NCI-H1436 (cell line): ENCODE measurements at places on chromosomes 16 and 17.

DNA sequence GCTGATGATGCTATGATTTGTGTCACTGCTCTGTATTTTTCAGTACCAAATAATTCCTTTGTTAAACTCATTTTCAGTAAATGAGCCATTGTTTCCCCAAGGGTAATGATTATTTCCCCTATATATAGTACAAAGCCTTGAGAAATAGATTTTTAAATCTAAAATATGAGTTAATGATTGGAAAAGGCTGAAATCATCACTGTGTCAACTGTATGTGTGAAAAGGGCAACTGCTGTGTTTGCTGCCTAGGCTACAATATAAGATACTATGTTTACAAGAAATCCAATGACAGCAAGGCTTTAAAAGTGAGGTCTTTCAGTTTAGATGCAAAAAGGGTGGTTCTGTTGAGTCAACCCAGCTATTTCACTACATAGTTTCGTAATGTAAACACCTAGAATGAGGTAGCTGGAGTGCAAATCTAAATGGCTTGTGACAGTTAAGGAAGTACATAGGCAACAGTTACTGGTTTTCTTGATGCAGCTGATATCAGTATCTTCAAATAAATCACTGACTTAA is 15.3 kb downstream of the NLK start:
- no peak for DNase-seq

DNA sequence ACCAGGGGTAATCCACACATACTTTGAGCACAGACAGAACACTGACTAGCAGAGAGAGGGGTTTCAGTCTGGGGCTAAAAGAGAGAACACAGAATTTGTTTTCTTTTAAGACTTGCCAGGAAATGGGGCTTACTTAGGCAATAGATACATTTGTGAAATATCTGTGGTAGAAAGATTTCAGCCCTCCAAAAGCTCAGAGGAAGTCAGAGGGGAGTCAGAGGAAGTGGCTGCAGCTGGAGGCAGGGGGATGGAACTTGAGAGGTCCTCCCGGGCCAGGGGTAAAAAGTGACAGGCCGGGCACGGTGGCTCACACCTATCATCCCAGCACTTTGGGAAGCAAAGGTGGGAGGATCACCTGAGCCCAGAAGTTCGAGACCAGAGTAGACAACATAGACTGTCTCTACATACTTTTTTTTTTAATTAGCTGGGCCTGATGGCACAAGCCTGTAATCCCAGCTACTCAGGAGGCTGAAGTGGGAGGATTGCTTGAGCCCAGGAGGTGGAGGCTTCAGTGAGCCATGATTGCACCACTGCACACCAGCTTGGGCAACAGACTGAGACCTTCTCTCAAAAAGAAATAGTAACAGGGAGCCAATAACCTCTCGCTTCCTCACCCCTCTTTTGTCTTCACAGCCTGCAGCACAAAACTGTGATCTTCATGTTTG is 49.9 kb downstream of the NLRC5 start:
- DNase-seq, result no peak

- DNase-seq, result no peak
Measured at GRCh38 chr16:72723781-72724180, 324.1 kb downstream of the ZFHX3 start.

DNA sequence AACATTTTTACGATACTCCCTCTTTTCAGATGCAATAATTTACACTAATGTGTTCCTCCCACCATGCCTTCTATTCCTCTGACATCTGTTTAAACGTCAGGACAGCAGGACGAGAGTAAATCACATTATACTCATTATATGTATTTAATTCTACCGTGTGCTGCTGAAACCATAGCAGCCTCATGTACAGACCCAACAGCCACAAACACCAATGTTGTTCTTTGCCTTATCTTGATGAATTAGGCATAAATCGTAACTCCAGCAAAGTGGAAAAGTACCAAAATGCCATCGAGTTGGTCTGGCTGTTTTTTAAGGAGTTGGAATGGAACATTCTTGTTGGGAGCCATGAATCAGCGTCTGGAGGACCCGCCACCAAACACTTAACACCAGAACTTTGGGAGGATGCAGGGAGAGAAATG is 82.9 kb upstream of the FOXF1 start:
- DNase-seq, result no peak
